ENCODE measurements at places on chromosomes 13 and 19. TPM values are rescaled to one million over a fixed set of nuclear protein-coding genes. Genes with fewer than 3 reads are reported as not detected.

GRCh38 chr19:46995492-46995891 lies 24.1 kb upstream of the NPAS1 start:
- no peak for DNase-seq

DNA sequence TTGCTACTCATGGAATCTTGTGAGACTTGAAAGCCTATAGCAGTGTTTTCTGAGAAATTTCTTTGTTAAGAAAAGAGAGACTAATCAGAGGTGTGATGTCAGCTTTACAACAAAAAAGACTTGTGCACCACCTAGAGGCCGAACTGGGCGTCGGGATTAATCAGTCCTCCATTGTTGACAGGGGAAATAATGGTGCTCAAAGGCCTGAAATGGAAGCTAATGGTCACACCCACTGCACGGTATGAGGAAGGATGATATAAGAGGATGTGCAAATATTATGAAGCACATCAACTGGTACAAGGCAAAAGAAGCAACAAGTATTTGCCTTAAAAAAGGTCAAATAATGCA lies 480.2 kb upstream of the MIR17HG start:
- no peak for DNase-seq

GRCh38 chr19:14519860-14520407 lies 1.7 kb upstream of the DNAJB1 start:
- DNase-seq, result no peak

- no peak for DNase-seq
Measured at GRCh38 chr19:37932985-37933936, 26.3 kb downstream of the SIPA1L3 start.

The C13orf46 gene
- total RNA-seq, result 2.2 TPM
